Cardiac fibroblast (primary cell): ENCODE measurements at places on chromosomes 1 and 21.

DNA sequence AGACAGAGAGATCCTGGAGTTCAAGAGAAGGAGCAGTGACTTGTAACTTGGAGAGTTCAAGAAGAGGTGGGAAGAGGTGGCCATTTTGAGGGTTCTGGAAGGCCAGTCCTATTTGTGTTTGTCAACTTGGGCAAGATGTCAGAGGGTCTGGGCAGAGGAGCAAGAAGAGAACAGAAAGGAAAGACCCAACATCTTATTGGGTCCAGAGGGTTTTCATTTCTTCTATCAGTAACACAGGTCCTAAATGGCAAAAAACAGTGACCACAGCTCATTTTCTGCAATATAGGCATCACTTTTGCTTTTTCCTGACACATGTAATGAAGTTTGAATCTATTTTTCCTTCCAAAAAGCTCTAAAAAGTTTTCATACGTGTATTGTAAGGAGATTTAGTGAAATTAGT is 38.3 kb upstream of the MAP10 start:
- no peak for DNase-seq

DNA sequence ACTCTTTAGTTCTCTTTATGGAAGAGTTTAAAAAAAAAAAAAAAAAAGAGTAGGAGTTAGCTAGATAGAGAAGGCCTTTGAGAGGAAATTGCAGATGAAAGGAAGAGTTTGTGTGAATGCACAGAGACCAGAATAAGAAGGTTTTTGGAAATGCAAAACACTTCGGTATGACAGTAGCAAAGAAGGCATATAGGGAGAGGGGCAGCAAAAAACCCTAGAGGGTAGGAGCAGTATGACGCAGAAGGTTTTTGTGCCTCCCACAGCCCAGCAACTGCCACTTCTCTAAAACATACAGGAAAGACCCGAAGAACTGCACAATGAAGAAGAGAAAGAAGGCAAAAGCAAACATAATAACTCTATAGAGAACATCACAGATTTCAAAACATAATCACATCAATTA is 84.3 kb downstream of the WDR64 start:
- no peak for DNase-seq

DNA sequence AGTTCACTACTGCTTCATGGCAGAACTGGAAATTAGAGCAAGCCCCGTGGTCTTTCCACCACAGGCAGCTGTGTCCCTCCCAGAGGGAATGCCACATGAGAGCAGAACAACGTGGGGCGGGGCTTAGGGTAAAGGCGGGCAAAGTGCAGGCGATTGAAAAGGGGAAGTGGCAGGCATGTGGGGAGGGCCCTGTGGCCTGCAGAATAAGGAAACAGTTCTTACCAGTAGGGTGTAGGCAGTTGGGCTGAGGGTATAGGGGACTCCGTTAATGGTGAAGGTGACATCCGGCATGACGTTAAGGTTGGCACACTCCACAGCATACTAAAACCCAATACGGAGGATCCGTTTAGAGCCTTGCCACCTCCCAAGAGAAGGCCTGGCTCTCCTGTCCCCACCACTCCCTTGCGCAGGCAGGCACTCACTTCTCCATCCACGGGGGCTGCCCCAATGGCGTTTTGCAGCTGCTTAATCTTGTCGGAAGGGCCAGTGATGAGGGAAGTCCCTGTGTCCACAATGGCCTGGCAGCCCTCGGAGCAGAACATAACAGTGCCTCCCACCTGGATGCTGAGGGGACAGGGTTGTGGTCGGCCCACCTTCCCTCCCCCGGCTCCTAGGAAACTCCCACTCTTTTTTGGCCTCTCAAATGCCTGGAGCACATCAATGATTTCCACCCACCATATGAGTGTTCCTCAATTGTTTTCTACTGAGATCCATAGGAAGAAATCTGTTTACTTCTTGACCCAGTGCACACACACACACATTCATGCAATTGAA is 9.1 kb upstream of the RAB7B start:
- no peak for DNase-seq

DNA sequence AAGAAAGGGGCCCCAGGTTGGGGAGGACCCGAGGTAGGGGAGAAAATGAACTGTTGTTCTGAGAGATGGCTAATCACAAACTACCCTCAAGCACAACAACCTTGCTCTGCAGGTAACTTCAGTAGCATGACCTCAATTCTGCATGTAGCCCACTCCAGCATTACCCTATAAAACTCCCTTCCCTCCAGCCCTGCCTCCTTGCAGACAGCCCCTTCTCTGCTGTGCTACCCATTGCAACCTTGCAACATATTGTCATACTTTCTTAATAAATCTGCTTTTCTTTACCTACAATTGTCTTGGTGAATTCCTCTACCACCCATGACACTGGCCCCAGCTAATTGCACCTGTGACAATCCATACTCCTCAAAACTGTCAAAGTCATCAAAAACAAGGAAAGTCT is 428.9 kb downstream of the MATN1 start:
- DNase-seq = no peak

DNA sequence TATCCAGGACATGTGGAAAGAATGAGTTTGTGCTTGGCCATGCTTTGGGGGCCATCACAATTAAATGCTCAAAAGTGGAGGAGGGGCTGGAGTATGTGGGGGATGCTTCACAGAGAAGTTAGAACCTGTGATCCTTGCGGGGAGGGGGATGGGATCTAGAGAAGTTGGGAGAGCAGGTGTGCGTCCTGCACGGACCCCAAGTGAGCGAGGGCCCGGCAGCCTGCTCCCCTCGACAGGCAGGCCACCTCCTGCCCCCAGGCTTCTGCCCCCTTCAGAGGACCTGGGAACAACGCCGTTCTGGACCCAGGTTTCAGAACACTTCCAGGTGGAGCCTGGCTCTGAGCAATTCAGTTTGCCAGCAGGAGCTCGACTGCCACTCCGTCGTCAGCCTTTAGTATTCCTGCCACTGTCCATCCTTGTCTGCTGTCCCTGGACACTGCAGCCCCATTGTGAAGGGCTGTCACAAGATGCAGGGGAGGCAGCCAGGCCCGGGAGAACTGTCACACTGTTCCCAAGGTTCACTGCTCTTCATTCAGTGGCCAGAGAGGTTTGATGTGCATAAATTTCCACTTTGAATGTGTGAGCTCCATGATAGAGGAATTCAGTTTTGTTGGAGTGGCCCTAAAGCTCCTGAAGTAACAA is 112.2 kb downstream of the DHRS3 start:
- DNase-seq = no peak

DNA sequence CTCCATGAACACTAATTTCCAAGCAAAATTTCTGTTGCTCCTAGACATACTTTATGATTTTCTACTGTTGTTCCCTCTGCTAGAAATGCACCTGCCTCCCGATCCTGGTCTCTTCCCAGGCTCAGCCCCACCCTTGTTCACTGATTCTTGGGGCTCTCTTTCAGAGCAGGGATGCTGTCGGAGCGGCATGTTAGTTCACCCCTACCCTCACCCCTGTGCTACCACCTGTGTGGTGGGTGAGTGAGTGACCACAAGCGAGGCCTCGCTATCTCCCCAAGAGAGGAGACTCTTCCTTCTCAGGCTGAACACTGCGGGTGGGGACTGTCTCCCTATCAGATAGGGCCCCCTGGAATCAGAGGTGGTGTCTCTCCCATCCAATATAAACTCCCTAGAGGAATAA is 4.9 kb upstream of the S100A8 start:
- no peak for DNase-seq

- DNase-seq = no peak
These were observed 102.3 kb downstream of the LACTBL1 start for GRCh38 chr1:22870201-22870871.

DNA sequence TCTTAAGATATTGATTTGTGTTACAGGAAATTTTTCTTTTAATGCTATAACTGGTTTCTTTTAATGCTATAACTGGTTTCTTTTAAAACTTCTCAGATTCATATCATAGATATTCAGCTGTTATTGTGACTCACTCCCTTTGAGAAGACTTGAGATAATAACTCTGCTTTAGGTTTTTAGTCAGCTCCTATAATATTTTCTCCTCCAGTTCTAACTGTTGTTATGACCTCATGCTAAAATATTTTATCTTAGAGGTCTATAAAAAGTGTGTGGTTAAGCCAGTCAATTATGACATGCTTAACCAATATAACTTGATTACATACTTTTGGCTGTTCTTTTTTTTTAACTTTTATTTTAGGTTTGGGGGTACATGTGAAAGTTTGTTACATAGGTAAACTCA is 280.2 kb downstream of the PTGER3 start:
- peak; percentile 39 for DNase-seq

- DNase-seq = peak; percentile 70
These were observed 23.4 kb downstream of the LDLRAP1 start for GRCh38 chr1:25566730-25567341.

DNA sequence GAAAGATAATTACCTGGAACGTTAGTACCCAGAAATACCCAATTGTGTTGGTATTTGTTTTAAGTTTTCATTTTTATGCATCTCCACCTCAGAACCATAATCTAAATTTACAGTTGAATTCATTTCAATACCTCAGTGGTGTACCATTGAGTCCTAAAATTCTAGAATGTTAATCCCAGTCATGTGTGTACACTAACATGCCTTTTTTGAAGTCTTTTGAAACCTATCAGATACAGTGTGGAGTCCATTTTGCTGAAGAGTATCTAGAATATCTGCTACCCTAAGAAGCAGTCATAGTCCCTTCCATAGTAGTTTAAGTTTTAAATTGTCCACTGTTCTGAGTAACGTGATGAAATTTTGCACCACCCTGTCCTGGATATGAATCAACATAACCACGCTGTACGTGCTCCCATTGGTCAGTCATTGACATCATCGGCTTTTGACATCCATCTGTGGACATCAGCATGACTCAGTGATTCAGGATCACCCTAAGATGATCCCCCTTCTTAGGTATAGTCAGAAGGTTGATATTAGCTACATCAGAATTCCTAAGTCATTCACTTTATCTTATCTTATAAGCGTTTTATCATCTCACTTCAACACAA is 7.5 kb upstream of the ASH1L start:
- peak; percentile 95 for DNase-seq

GRCh38 chr1:59597420-59598119 is 217.2 kb upstream of the HOOK1 start:
- DNase-seq = no peak

- DNase-seq = peak; percentile 79
These were observed 98.4 kb upstream of the USP25 start for GRCh38 chr21:15631342-15631741.

- no peak for DNase-seq
These were observed 107.5 kb upstream of the SIM2 start for GRCh38 chr21:36591326-36591970.

GRCh38 chr1:219293410-219293809 is 119.7 kb downstream of the LYPLAL1 start:
- DNase-seq = peak; percentile 57

DNA sequence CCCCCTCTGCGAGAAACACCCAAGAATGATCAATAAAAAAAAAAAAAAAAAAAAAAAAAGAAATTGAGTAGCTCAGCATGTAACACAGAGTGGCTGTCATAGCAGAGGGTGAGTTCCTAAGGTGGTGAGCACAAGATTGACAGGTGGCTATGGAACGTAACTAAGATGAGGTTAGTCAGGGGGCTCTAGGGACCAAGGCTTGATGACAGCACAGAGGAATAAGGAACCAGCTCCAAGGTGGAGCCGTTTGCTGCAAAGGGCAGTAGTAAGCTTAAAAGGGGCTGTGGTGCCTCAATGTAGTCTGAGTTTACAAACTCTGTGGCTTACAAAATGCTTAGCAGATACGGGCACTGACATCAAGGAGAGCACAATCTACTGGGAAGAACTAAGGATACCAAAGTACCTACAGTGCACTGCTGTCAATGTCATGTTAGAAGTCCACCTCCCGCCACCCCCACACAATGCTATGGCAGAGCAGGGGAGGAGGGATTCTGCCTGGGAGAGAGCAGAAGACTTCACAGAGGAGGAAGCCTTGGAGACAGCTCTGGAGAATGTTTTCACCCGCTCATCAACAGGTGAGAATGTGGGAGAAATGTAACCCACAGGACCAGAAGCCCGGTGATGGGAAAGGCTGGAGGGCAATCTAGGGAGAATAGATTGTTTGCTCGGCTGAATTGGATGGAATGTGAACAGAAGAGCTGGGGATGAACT is 13.1 kb downstream of the IQGAP3 start:
- DNase-seq = no peak

DNA sequence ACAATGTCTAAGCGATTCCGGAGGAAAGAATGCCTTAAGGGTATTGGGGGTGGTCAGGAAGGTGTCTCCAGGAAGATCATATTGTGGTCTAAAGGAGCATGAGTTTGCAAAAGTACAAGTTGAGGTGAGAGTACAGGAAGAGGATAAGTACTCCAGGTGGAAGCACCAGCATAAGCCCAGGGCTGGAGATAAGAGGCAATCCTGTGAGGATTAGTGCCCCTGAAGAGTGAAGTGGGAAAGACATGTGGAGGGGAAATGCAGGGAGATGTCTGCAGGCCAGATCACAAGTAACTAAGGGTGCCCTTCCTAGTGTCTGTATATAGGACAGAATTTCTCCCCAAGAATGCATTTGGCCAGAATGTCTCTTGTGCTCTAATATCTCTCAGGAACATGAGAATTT is 188.3 kb upstream of the DPT start:
- no peak for DNase-seq

DNA sequence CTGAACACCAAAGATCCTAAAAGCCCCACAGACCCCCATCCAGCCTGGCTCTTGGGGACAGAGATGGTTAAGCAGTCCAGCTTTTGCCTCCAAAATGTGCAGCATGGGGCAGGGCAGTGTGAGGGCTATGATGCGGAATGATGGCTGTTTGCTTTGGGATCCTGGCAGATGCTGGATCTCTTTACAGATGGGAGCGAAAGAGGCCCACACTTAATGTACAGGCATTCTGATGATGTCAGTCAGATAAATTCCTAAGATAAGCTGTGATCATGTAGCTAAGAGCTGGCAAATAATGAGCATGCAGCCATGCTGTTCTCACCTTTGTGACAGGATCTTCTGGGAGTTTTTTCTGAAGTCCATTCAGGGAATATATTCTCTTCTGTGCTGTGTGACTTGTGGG is 17.6 kb upstream of the KCNQ4 start:
- no peak for DNase-seq

DNA sequence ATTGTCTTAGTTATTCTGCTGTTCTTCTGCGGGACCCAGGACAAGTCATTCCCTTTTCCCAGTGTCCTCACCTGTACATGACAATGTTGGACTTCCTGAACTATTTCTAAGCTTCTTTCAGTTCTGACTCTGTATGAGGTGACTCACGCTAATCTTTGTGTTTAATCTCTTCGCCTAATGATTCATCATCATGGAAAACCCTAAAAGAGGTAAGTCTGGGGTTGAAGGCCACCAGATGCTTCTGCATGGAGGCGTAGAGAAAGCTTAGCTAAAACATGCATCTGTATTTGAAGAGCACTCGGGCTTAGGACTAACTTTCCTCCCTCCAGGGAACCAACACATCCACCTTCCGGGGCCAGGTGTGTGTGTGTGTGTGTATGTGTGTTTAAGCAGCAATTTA is 7.4 kb downstream of the SPRR5 start:
- DNase-seq = no peak

DNA sequence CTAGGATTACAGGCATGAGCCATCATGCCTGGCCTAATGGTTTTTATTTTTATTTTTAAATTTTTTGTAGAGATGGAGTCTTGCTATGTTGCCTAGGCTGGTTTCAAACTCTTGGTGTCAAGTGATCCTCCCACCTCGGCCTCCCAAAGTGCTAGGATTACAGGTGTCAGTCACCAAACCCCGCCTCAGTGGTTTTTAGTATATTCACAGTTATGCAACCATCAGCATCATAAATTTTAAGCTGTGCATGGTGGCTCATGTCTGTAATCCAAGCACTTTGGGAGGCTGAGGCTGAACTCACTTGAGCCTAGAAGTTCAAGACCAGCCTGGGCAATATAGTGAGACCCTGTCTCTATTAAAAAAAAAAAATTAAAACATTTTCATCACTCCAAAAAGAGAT is 28.6 kb downstream of the PIK3CD start:
- DNase-seq = no peak
